SJSA1 (cell line): ENCODE measurements at places on chromosomes 11 and 22.
A peak's percentile ranks its signal among the peaks of the same experiment; 100 is the strongest.

DNA sequence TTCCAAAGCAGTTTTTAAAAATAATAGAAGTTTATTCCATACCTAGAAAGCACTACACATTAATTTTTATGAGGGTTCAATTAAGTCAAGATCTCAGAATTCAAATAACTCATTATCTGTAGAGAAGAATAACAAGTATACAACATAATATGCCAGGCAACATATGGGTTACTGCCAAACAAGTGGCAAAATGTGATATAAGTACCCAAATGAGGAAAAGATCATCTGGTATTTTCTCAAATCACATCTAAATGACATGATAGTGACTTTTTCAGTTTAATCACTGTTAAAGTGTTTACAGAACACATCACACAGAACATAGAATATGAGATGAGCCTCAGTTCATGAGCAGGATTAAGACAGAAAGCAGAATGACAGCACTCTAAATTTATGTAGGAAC is 123.3 kb downstream of the FCHSD2 start:
- no peak for DNase-seq

DNA sequence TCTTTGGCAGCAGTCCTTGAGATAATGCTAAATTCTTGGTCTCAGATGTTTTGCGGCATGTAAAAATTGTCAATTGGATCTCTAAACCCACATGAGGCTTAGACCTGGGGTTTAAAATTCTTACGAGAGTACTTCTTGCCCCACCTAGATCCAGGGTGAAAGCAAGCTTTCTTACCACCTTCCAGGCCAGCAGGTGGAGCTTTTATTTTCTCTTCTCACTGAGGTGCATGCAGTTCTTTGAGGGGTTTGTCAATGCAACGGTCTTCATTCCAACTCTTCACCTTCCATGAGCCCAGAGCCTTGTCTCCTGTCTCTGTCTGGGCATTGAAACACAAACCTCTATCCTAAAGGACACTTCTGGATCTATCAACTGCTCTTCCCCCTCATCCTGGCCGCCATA is 154.1 kb downstream of the MYO18B start:
- no peak for DNase-seq

DNA sequence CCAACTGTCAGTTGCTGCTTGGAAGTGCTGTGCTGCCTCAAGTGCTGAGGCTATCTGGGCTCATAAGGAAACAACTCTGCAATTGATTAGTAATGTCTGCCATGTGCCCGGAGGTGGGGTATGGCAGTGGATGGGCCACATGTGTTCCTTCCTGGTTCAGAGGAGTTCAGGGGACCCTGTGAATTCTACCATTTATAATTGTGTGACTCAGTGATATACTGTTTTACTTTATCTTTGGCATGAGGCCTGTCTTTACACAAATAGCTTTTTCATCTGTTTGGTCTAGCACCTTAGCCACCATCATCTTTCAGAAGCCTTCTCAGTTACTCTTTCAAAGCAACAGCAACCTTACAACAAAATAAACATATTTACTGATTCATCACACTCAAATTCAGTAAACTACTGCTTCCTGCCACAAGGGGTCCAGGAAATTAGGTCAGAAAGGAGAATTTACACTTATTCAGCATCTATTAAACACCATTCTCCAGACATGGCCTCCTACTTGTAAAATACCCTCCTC is 20.9 kb downstream of the DKK3 start:
- DNase-seq, result peak; percentile 85

DNA sequence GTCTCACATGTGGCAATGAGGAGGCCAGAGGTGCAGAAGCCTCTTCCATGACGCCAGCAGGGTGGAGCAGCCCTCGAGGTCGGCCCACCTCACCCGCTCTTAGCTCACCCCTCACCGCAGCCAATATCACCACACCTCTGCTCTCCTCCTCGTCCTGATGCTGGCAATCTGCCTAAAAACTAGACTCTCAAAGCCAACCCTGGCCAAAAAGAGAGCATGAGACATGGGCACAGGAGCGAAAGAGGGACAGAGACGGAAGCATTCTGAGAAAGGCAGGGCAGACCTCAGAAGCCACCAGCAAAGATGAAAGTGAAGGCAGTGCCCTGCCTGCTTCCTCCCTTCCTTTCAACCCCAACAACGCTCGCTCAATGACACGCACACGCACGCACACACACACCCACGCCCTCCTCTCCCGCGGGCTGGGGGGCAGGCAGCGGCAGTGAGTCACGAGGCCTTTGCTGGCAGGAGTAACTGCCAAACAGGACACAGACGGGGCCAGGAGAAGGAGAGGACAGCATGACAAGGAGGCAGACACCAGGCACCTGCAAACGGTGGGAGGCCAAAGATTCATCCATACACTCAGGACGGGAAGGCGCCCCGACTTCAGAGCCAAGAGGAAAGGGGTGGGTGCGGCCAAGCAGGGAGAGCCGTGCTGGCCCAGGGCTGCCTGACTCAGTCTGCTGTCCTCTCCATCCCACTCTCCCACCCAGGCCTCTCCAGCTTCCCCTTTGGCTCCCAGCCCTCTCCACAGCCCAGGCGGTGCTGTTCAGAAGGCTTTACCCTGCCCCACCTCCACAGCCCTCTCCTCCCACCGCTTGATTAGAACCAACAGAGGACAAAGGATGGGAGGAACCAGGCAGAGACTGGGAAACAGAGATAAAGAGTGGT is 11.4 kb downstream of the IGSF9B start:
- no peak for DNase-seq

DNA sequence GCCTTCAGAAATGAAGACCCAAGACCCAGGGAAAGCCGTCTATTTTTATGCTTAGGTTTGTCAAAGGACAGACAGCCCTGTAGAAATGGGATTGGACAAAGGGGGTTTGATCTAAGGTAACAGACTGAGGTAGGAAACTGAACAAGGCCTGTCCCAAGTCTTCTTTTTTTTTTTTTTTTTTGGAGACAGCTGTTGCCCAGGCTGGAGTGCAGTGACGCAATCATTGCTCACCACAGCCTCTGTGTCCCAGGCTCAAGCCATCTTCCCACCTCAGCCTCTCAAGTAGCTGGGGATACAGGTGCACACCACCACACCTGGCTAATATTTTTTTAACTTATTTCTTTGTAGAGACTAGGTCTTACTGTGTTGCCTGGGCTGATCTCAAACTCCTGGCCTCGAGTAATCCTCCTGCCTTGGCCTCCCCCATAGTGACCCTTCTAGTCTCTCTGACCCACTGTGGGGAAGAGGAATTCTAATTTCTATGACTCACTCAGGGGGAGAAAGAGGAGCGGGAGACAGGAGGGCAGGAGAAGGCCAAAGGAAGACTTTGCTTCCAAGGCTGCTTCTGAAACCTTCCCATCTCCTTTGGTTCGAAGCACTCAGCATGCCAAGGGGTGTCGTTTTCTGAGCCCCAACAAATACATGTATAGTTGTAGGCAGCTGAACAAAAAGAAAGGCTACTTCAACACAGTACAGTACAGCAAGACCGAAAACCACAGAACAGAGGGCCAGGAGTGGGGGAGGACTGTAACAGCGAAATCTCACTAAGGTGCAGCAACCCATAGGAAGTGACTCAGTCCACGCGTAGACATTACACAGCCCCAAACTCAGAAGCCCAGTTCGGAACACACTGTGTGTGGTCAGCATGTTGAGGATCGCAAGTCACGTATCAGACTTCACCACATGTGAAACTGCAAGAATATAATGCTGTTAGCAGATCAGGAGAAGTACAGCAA is 872 bp downstream of the TMA7B start:
- peak; percentile 96 for DNase-seq

GRCh38 chr11:65288706-65289536 is 25.7 kb upstream of the CDC42EP2 start:
- no peak for DNase-seq

DNA sequence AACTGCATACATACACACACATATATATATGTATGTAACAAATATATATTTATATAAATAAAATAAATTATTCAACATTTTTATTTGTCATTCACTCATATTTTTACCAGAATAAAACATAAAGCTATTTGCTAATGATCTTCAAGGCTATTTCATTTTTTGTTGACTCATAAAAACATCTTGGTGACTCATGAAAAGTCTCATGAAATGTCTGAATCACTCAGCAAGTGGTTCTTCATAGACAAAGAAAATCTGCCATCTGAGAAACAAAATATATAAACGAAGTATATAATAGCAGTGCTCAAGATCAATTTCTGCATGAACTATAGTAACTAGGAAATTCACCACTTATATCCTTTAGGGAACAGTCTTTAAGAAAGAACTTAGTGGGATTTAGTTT is 764.8 kb upstream of the FAT3 start:
- no peak for DNase-seq

DNA sequence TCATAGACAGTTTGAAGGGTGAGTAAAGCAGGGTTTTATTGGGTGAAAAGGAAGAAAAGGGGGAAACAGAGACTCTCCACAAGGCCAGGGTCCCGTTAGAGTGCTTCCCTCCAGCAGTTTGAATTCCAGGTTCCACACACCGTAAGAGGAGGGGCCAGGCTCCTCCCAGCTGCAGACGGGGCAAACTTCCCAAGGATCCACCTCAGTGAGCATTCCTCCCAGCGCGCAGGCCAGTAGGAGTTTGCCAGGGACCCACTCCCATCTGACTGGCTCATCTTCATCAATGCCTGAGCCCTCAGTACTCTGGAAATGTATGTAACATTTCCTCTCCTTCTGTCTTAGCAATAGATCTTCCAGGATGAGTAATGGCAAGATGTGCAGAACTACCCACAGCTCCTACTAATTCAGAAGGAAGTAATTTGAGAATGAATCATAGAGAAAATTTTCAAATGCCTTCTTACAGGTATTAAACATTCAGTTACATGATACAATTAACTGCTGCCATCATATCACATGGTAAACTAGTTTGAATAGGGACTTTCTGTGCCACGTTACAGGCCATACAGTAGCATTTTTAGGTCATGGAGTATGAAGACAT is 34.0 kb upstream of the TRPC6 start:
- no peak for DNase-seq

DNA sequence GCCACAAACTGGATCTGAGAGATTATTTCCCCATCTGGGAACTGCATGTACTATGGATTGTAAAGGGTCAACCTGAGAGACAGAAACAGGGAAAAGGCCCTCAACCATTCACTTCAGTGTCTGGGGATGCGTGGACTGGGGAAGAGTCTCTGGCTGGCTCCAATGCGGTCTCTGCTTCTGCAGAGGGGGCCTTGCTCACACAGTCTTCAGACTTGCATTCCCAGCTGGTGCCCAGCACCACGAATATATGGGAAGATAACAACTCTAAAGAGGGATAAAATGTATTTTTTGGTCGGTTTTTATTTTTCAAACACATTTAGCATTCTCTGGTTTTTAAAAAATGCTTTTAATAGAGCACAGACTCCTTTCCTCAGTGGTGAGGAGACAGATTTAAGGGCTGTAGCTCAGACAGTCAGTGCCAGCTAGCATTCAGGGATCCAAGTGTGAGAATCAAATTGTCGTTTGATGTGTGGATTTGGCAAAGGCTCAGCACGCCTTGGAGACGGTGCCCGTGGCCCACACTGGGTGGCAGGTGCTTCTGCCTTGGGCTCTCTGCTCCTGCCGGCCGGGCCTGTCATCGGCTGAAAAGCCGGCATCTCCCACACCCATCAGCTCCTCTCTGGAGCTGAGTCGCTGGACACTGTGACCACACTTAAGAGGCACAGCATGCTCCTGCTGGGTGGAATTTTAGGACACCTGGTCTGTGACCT is 8.0 kb upstream of the EFCAB6 start:
- no peak for DNase-seq

DNA sequence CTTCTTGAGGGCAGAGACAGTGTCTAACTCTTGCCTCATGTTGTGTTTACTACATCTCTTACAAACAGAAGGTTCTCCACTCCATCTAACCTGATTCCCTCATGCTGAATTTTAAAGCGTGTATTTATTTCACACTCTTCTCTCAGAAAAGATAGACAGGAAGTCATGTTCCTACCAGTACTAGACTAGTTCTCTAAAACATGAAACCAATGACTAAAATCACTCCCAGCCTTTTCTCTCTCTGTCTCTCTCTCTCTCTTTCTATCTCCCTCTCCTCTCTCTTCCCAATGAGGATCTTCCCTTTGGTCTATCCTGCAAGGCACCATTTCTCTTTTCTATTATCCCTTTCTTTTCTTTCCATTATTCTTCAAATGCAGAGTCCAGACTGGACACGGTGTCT is 391.9 kb upstream of the CADM1 start:
- DNase-seq, result no peak

- no peak for DNase-seq
Observed at GRCh38 chr11:9639099-9639498, 24.8 kb upstream of the SWAP70 start.

DNA sequence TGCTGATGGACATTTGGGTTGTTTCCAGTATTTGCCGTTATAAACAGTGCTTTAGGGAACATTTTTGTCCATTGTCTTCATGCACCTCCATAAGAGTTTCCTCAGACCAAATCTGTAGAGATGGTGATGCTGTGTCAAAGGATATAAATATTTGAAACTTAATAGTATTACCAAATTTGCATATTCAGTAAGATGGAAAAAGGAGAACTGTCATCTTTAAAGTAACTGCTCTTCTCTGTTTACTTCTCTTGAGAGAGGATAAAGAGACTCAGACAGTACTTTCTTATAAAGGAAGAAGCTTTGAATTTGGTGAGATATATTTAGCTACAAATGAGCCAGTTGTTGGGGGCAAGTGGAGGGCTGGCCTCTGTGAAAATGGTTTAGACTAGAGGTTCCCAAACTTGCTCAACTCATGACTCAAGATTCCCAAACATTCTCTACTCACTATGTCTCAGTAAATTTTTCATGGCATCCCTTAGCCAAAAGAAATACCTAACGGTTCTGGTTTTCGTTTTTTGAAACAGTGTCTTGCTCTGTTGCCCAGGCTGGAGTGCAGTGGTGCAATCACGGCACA is 26.2 kb downstream of the SHISA8 start:
- DNase-seq, result no peak

DNA sequence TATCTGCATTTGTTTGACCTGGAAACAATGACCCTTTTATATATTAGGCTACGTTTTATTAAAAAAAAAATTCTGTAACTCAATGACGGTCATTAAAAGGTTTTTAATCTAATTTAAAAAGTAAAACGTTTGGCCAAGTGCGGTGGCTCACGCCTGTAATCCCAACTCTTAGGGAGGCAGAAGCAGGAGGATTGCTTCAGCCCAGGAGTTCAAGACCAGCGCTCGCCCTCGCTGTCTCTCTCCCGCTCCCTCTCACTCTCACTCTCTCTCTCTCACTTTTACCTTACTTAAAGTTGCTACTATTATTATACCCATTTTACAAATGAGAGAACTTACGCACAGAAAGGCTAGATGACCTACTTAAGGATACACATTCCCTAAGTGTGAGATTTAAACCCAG is 814 bp upstream of the NARS2 start:
- DNase-seq, result no peak

DNA sequence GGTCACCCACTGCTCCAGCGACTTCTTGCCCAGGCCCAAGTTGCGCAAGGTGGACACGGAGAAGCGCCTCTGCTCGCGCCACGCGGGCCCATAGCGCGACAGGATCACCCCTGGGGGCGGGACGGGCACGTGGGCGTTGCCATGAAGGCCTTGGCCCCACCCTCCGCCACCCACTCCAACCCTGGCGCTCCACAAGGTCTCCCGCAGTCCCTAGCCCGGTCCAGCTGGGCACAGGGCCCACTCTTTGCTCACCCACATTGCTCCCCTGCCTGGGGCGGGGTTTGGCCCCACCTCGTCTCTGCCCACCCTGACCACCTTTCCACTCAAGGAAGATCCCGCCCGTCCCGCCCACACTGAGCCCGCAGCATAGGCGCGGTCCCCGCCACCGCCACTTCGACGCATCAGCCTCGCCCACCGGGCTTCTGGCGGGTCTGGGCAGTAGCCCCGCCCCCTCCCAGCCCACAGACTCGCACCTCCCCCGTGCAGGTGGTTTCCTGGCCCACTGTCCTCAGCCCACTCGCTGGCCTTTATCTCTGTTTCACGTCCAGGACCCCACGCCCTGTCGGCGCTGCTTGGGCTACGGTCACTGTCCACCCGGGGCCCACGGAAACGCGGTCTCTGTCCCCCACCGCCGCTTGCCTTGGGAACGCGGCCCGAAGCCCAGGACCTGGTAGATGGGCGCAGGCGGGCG is 12.3 kb upstream of the CYP2D6 start:
- DNase-seq, result no peak
